ENCODE measurements at places on chromosomes 2 and 18. TPM values are rescaled to one million over a fixed set of nuclear protein-coding genes. Genes with fewer than 3 reads are reported as not detected.

GAL3ST2 gene
- 0.33 TPM for total RNA-seq

FBLN7 gene
- total RNA-seq: 3.2 TPM

FAP gene
- total RNA-seq: 23.2 TPM

GPR17 gene
- 36.6 TPM for total RNA-seq

SLC4A3 gene
- 18.7 TPM for total RNA-seq

SLC16A14 gene
- 45.9 TPM for total RNA-seq

CPLX4 gene
- 0.22 TPM for total RNA-seq

PIEZO2 gene
- total RNA-seq: 30.2 TPM

PLB1 gene
- total RNA-seq: 10.7 TPM

RAPGEF4 gene
- 31.1 TPM for total RNA-seq

MTLN gene
- total RNA-seq: 57.6 TPM

SCN7A gene
- 24.0 TPM for total RNA-seq

NEURL3 gene
- total RNA-seq: 0.30 TPM

PSMG2 gene
- total RNA-seq: 60.0 TPM

HOXD4 gene
- 3.9 TPM for total RNA-seq

PLGLB1 gene
- total RNA-seq: 10.0 TPM

ALLC gene
- total RNA-seq: 2.3 TPM

LAPTM4A gene
- 159 TPM for total RNA-seq

KRCC1 gene
- 42.3 TPM for total RNA-seq

ANKRD30B gene
- total RNA-seq: 0.33 TPM

LCT gene
- 0.06 TPM for total RNA-seq

TRIM43 gene
- total RNA-seq: not detected

LHCGR gene
- total RNA-seq: 0.66 TPM

LYG2 gene
- total RNA-seq: not detected

POTEJ gene
- total RNA-seq: 0.11 TPM

MC5R gene
- total RNA-seq: 0.22 TPM

Data from spinal cord (tissue), 10 donors.